ENCODE measurements at places on chromosomes 13 and 19.

GRCh38 chr19:367963-368629, 23.5 kb upstream of the MIER2 start:
- no peak for DNase-seq

DNA sequence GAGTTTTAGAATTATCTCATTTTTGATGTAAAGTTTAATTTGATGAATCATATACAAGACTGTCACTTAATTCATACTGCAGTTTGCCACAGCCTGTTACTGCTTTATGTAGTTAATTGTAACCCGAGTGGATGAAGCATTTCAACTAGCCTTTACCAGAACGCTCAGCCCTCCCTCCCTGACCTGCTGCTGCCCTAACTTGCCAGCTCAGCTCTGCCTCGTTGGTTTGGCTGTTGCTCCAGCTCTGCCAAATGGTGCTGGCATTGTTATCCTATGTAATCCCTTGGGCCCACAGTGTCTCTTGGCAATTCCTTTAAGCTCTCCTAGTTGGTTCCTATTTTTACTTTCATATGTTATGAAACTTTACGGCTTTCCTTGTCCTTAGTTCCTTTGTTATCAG, 113.3 kb downstream of the LMO7 start:
- no peak for DNase-seq

GRCh38 chr13:92407858-92408257, 818.7 kb upstream of the GPC6 start:
- no peak for DNase-seq

DNA sequence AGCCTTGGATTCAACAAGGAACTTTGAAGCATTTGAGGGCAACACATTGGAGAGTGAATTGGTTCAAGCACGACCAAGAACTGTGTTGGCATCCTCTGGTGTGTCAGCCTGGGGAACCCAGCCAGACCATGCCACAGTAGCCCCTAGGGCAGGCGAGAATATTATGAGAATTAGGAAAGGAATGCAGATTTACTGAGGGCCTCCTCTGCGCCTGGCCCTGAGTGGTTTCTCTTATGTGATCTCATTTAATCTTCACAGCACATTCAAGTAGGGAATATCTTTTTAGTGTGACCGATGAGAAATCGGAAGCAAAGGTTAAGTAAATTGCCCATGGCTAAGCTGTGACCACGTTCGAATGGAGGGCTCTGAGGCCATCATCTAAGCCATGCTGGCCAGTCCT, 15.3 kb upstream of the ERICH6B start:
- DNase-seq: no peak

DNA sequence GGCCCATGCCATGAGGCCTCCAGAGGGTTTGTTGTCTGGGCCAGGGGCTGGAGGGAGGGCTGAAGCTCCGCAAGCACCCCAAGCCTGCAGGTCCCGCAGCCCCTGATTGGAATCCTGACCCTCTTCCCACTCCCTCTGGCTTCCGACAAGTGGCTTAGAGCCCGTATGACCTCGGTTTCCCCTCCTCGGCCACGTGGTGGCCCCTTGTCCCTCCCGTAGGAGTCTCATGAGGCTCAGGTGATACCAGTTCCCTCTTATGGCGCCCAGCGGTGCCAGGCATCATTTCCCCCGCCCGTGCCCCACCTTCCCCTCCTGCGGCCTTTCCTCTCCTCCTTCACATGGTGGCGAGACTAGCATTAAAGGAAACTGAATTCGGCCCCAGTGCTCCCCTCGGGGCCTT, 6.1 kb downstream of the THOP1 start:
- no peak for DNase-seq

DNA sequence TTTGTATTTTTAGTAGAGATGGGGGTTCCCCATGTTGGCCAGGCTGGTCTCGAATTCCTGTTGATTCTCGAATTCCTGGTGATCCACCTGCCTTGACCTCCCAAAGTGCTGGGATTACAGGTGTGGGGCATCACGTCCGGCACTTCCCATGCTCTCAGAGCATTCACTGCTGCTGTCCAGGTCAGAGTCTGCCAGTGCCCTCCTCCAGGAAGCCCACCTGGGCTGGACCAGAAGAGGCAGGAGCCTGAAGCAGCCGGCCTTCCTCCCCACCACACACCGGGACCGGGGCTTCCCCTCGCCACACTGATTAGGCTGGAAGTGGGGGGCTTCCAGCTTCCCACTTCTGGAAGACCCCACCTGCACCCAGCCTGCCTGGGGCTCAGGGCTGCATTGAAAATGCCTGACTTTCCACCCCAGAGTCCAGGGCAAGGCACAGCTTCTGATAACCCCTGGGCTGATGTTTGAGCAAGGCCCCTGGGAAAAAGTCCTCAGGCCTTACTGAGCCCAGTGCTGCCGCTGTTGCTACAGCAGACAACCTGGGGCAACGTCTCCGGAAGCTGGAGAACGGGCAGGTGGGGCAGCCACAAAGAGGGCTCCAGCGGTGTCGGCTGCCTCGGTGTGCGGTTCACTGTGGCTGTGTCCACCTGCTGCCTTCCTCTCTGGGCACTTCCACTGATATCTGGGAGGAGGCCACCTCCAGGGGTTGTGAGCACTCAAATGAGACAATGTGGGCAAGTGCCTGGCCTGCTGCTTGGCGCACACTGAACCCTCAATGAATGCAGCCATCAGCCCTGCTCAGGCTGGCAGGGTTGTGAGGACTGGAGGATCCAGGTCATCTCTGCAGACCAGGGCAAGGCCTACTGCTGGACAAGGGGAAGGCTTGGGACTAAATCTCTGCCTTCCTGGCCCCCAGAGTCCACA, 22.6 kb downstream of the CEBPA start:
- no peak for DNase-seq

DNA sequence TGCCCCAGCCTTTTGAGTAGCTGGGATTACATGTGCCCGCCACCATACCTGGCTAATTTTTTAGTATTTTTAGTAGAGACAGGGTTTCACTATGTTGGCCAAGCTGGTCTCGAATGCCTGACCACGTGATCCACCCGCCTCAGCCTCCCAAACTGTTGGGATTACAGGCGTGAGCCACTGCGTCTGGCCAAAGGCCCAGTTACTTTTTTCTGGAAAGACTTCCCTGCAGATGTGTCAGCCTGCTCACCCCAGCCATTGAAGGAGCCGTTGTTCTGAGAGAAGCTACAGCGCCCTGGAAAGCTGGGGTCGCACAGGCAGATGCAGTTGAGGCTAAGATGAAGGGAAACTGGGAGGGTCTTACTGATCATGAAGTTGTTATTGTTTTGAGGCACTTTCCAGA, 7.9 kb upstream of the ZNF626 start:
- no peak for DNase-seq

GRCh38 chr13:50522506-50522905, 321.0 kb downstream of the DLEU7 start:
- no peak for DNase-seq

DNA sequence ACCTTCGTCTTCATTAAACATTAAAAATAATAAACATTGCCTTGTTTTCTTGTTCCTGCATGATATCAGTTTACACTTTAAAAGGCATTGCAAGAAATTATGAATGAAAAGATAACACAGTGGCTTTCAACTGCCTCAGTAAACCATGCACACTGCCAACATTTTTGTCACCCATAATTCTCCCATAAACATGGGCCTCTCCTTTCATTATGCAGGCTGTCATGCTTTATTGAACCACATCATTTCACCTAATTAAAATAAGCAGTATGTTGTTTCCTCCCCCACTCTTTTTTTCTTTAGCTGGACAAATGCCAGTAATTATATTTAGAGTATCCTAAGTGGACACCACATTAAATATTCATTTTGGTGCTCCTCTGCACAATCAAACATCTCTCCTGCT, 1566.5 kb upstream of the SLC10A2 start:
- no peak for DNase-seq

- no peak for DNase-seq
These were observed 792 bp upstream of the LENG8 start for GRCh38 chr19:54448040-54448773.

DNA sequence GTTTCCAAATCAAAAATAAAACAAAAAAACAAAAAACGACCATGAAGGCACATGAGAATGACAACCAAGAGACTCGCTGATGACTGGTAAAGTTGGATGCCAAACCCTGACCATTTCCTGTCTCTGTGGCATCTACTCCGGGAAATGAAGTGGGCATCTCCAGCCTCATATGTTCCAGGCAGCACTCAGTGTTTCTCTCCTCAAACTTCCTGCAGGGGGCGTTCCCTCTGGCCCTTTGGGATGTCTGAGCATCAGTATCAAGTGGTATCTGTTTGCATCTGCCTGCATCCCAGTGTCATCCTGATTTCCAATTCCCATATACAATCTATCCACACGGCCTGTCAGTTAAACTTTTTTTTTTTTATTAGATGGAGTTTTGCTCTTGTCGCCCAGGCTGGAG, 9.8 kb upstream of the SIGLEC12 start:
- DNase-seq: no peak

DNA sequence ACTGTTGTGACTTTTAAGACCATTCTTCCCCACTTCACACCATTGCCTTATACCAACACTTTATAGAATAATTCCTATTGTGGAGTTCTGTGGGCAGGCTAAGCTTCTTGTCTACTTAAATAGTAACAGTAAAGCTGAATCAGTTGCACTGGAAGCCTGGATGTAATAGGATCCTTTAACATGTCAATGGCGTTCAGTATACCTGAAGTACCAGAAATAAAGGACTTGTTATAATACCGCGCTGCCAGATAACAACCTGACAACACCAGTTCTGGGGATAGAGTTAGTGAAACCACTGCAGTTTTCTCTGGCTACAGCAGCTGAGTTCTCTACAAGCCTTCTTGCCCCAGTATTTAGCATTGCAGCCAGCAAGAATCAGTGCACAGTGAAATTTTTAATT, 52.0 kb upstream of the TNFRSF19 start:
- no peak for DNase-seq

- DNase-seq: peak; percentile 60
These were observed 12.6 kb upstream of the ZNF414 start for GRCh38 chr19:8526345-8527091.

- DNase-seq: no peak
These were observed 305.8 kb downstream of the MTUS2 start for GRCh38 chr13:29125934-29126424.

- DNase-seq: no peak
These were observed 258.5 kb downstream of the DLEU7 start for GRCh38 chr13:50584856-50585580.

DNA sequence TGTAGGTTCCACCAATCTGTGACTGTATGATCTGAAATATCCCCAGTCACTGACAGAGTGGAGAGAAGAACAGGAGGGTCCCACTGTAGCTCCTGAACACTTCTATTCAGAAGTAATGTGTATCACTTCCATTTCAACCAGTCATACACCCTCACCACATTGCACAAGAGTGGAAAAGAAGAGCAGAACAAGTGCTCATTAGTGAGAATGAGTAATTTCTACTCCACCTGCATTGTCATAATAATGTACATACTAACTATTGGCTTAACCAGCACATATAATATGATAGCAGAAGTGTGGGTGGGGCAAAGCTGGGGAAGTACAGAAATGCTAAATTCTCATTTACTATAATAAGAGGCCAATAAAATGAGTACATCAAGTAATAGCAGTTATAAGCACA, 342.7 kb downstream of the LMO7 start:
- DNase-seq: no peak

- no peak for DNase-seq
These were observed 92.7 kb downstream of the LHFPL6 start for GRCh38 chr13:39510316-39510695.

GRCh38 chr13:32105653-32106313, 74.2 kb downstream of the FRY start:
- DNase-seq: no peak

DNA sequence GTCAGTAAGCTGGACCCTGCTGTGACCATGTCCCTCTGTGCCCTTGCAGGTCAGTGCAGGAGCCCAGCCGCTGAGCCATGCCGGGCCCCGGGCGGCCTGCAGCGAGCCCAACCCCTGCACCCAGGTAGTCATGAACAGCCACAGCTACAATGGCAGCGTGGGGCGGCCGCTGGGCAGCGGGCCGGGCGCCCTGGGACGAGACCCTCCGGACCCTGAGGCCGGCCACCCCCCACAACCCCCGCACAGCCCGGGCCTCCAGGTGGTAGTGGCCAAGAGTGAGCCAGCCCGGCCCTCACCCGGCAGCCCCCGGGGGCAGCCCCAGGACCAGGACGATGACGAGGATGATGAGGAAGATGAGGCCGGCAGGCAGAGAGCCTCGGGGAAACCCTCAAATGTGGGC, 6.9 kb downstream of the KCNN1 start:
- no peak for DNase-seq

- no peak for DNase-seq
These were observed at the start of gene LPAR2 for GRCh38 chr19:19627621-19628500. Gene LPAR2, minus strand, starts transcription at chr19:19628220. Its CDS starts 945 bp downstream, at chr19:19627275.

DNA sequence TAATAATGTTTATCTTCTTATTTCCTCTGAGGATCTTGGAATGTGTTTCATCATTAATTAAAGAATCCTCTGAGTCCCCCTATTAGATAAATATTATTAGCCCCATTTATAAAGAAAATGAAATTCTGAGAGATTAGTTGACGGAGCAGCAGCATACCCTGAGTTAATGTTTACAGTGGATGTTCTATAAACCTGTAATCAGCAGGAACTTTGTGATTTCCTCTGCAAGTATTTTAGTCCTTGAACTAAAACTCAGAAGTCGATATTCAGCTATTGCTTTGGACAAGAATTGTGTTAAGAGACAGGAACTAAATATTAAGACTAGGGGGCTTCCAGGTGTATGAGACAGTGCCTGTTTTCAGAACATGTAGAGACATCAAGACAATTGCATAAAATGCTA, 243.3 kb downstream of the DCT start:
- DNase-seq: no peak

DNA sequence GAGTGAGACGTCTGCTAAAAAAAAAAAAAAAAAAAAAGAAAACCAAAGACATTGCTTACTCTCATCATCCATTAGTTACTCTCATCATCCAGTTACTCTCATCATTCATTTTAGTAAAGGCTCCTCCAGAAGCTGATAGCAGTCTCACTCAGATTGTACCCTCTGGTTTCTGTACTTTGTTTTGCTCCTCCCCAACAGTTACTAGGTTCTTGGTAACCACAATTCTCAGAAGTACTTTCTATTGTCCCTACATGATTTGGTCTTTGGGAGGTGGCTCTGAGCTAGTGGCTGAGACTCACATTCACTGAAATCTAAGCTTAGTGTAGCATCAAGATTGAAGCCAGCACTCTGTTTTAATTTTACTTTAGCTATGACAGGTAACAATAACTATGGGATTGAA, 14.3 kb downstream of the ERICH4 start:
- DNase-seq: no peak

- no peak for DNase-seq
These were observed 65.5 kb downstream of the STK24 start for GRCh38 chr13:98511435-98511834.

GRCh38 chr19:18269070-18269723, 5.1 kb downstream of the IQCN start:
- no peak for DNase-seq

DNA sequence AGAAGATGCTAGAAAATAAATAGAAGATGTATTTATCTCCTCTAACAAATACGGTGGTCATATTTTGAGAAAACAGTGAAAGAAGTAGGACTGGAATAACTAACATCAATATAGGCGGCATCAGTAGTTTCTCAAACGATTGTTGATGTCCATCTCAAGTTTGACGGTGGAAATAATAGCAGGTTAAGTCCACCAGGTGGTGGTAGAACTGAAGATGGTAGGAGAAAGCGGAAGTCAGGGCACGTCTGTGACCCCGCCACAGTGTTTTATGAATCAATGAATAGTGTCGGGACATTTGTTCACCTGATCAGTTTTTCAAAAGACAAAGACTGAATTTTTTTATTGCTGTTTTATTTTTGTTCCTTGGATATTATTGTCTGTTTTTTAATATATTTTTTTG, 706.4 kb upstream of the SLC10A2 start:
- no peak for DNase-seq

GRCh38 chr13:113495494-113496210, 5.1 kb upstream of the DCUN1D2 start:
- no peak for DNase-seq
